ENCODE measurements at places on chromosomes 6 and 20.

DNA sequence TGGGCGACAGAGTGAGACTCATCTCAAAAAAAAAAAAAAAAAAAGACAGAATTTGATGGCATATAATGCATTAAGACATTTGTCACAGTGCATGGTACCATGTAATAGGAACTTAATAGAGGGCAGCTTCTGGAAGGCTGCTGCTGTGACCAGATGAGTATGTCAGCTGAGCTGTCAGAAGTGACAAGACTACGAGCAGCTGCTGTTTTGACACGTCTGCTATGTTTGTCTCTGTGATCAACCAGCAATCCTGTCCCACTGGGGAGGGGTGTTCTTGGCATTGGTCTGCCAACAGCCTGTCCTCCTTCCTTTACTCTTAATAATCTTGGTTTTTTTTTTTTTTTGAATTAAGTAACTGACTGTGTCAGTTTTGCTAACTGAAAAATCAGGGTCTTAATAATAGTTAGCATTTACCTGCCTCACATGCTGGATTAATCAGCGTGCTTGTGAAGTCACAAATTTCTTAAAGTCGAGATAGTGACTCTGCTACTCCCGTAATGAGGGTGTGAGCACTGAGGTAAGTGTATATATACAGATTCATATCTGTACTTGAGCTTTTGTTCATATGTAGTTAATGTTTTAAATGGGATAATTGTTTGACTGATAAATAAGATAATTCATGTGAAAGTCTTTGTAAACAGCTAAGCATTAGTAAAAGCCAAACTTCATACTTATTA lies 152.4 kb downstream of the BMP2 start:
- no peak for DNase-seq

DNA sequence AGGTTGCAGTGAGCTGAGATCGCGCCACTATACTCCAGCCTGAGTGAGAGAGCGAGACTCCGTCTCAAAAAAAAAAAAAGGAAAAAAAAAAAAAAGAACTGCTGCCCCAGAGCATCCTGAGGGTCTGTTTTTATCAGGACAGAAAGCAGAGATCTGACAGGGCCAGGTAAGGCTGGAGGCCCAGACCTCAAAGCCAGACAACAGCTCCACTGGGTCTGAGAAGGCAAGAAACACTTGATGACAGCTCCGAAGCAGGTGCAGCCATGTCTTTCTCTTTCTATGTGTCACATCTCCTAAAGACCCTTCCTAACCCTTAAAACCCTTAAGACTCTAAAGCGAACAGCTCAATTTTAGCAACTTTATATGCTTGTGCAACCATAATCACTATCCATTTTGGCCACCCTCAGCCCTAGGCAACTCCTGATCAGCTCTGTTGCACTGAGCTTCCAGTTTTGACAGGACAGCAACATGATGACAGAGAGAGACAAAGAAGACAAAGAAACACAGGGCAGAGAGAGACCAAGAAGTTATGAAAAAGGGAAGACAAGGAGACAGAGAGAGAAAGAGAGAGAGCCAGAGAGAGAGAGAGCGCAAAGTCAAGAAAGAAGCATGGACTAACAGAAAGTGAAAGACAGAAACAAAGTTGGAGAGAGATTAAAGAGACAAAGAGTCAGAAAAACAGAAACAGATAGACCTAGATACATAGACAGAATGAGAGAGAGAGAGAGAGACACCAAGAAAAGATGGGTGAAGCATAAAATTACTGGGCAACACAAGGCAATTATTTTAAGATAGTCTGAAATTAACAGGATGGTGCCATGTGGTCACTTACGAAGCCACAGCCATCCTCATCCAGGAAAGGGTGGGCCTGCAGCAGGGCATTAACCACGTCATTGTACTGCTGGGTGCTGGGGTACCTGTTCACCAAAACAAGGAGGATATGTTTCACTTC lies 39.2 kb downstream of the SAMD3 start:
- no peak for DNase-seq

DNA sequence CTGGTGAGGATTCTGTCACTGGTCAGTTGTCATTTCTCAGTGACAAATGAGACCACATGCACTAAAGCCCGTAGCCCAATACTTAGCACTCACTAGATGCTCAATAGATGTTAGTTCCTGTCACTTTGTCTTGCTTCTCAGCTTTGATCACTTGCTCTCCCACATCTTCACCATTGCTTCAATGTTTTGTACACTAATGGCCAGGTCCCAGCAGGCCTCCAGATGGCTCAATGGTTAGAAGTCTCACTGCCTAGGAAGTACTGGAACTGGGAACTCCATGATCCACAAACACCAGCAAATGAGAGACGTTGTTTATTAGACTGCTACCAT lies 502.8 kb upstream of the JARID2 start:
- DNase-seq, result no peak

- DNase-seq, result no peak
Observed at GRCh38 chr6:113356139-113356538, 501.0 kb upstream of the MARCKS start.

GRCh38 chr6:47710295-47710694 lies 11.9 kb downstream of the ADGRF4 start:
- DNase-seq, result no peak

GRCh38 chr6:157677235-157677634 lies 145.8 kb upstream of the SNX9 start:
- no peak for DNase-seq

DNA sequence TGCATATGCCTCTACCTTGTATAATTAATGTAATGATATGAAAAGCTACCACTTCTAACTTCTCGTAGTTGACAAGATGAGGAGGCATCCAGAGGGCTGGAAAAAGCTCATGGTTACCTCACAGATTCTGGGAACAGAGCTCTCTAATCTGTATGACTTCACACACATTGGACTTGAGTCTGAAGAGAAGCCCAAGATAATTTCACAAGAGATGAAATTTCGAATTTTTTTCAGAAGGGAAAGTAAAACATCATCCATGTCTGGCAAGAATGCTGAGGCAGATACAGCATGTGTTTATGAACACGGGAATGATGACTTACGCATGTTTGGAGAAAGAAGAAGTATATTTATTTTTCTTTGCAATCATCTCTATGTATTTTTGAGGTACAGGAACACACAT lies 141.8 kb upstream of the TENT5A start:
- DNase-seq, result no peak

DNA sequence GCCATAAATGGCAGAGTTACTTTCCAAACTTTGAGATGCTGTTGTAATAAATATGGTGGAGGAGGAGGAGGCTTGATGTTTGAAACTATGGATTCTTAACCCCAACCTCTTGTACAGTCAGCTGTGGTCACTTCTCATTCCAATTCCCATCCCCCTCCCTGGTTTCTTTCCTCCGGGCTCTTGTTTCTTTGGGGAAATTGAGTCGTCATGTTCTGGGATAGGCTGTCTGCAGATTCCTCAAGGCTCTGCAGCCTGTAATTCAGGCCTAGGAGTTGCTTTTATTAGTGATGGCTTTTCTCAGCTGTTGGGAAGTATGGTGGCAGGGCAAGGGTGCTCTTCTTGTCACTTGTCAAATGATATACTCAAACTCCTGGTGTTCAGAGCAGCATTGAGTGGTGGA lies 2.6 kb downstream of the PTK7 start:
- DNase-seq, result no peak

GRCh38 chr6:114323784-114324183 lies 19.0 kb downstream of the HS3ST5 start:
- no peak for DNase-seq

DNA sequence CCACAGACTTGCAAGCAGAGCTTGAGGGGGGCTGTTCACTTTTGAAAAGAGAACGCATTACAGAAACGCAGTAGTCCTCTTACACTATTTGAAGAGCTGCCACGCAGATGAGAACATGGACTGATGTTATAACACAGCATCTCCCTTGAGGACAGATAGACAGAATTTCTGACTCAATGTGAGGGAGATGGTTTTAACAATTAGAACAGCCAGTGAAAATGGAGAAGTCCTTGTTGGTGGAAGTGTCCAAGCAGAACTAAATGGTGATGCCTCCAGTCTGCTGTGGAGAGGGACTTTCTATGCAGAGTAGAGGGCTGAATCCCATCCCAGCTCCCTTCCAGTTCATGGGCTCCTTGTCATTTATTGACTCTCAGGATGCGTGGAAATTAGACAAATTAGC lies 100.0 kb downstream of the RREB1 start:
- no peak for DNase-seq

- DNase-seq, result no peak
Observed at GRCh38 chr6:32954986-32955802, 2.3 kb upstream of the HLA-DMA start.

DNA sequence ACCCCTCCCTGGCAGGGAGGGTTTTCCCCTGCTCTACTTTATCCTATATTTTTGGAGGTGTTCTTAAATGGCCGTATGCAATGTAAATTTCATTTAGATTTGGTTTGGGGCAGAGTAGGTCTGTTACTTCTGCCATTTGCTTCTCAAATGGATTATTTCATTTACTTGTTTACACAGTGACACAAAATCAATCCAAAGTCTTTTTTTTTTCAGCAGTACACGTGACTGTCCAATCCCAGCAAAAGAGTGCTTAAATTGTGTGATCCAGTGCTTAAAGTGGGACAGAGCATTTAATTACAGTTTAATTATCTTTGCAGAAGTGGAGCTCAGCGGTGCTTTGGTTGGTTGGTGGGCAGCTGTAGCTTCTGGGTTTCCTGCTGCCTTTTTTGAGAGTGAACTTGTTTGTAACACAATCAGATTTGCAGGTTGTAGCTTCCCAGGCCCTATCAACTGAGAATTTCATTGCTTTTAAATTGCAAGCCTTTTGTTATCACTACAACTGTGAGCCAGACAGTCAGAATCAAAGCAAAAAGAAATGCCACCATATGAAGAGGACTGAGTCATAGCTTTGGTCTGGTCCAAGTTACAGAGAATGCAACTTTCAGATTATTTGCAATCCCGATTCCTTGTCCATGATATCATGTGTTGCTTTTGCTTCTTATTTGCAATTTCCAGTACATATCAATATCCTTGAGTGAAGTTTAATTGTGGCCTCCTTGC lies 216.9 kb downstream of the DOK5 start:
- no peak for DNase-seq

- no peak for DNase-seq
Observed at GRCh38 chr6:33272275-33273128, 627 bp downstream of the RPS18 start.
